Mucosa of gallbladder (tissue), 1 donor: ENCODE measurements at places on chromosomes 1 and 21.

GRCh38 chr1:184486761-184487445 lies 100.1 kb downstream of the C1orf21 start:
- DNase-seq: no peak

DNA sequence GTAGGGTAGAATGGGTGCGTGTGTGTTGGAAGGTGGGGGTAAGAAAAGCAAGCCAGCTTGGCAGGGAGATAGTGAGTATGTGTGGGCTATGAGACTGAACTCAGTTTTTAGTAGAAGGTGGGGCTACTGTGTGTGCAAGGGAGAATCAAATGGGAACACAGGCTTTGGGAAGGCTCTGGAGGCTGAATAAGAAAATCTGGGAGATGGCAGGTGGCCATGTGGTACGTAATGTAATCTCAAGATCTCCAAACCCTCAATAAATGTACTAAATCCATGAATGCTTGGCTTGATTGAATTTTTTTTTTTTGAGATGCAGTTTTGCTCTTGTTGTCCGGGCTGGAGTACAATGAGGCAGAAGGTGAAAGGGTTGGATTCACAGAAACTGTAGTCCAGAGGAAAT lies 3.5 kb upstream of the ZSCAN20 start:
- DNase-seq: no peak

DNA sequence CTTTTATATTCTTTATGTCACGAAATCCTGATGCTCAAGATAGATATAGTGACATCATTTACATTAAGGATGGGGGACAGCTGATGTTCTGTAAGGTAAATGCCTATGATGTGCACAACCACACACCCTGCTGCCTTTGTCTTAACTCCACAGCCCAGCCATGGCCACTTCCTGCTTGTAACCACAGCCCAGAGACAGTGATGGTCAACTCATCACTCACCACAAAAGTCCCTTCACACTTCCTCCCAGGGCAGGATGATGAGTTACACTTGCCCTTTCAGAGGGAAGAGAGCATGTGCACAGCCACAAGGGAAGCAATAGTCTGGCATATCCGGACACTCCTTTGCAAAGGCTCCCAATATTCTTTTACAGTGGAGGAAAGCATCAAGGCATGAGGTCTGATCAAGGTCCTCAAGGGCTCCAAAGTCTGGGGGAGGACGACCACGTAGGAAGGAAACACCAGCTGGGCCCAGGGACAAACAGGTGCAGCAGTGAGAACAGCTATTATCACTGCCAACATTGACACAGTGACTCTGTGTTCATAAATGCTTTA lies 53.8 kb downstream of the PLPP3 start:
- no peak for DNase-seq

DNA sequence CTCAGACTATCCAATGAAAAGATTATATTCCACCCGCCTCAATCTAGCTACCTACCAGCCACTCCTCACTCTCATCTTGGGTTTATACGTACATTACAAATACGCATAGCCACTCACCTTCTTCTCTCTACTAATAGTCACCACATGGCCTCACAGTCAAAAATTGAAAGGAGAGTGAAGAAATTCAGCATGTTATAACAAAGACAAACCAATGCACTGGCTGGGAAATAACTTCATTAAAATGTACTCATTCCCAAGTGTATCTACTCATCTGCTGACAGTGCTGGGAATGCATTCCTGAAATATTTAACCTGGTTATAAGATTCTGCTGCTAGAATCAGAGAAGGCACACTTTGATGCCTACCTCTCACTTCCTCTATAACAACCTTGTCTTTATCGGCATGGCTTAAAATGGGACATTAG lies 6.5 kb downstream of the ZNF644 start:
- no peak for DNase-seq

DNA sequence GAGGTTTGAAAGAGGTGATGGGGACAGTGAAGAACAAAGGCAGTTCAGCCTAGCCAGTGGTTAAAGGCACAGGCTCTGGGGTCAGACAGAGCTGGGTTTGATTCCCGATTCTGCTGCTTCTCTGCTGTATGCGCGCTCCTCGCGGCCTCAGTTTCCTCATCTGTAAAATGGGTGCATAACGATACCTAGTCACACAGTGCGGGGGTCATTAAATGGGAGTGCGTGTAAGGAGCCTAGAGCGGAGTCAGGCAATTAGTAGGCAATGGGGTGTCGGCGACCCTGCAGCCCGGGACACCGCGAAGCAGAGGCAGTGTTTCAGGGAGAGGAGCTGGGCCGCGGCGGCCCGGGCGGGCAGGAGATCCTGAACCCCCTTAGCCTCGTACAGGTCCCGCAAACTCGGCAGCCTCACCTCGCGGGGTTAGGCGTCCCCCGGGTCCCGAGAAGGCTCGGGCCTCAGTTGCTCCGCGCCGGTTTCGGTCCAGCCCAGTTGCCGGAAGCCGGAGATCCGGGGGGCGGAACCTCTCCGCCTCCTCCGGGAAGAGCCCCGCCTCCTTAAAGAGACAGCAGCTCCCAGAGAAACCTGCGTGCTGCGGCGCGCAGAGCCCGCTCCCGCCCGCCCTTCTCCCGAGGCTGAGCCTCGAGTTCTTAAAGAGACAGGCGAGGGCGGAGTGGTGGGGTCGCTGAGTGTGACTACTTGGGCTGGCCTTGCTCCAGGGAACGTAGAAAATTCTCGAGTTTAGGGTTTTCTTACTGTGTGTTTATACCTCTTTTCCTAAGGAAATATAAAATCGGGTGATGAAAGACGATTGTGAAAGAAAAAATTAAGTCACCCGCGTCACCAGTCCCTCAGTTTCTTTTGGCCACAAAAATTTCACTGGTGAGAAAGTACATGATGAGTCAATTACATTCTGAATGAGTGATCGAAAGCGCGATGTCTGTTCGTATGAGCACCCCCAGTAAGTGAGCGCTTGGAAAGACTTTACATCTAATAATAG lies at the start of gene YIPF1:
YIPF1 (minus strand) TSS at position 494 of the 995 bp plus-strand sequence. CDS start 860 bp downstream, outside the sequence.
- DNase-seq: peak; percentile 91

DNA sequence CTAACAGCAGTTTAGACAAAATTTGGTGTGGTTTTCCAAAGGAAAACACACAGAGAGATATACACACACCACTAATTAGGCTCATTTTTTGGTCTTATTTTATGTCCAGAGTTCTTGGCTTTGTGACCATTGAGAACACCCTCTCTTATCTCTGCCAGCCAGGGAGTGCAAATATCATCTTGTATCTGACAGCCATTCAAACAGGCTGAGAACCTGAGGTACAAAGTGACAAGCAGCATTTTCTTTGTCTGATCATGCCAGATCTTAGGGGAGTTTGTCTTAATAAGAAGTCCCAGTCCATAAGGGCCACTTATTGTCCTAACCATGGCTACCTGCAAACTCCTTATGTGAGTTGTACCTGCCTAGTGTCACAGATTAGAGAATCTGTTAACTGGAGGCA lies 1165.2 kb downstream of the BRINP3 start:
- no peak for DNase-seq

GRCh38 chr1:77360256-77360655 lies 78.4 kb downstream of the AK5 start:
- no peak for DNase-seq
